ENCODE measurements at places on chromosomes 13 and 19.

DNA sequence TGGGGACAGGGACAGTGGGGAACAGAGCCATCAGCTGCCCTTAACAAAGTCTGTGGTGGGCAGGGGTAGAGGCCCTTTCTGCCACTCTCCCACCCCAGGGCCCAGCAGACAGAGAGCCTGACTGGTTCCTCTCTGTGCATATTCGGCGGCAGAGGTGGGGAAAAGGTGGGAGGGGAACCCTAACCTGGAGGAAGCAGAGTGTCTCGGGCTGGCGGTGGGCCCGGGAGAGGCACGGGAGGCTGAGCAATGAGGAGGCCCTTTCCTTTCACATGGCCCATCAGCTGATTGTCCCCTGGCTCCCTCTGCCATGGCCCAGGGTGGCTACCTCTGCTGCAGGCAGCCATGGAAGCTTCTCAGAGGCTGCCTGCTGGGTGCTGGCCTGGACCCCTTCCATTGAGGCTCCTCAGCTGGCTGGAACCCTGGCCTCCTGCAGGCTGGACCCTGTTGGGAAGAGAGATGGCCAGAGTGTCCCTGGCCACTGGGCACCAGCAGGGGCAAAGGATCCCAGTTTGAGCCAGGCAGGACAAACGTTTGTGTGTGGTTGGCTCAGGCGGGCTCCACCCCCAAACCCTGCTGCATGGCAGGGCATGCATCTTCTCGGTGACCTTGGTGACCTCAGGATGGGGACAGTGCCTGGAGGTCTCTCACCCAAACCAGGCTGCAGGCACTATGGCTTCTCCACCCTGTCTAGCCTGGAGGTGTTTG lies 202.8 kb upstream of the ZNF536 start:
- DNase-seq: no peak

- no peak for DNase-seq
These were observed 704.6 kb upstream of the PCDH9 start for GRCh38 chr13:67934617-67935330.

DNA sequence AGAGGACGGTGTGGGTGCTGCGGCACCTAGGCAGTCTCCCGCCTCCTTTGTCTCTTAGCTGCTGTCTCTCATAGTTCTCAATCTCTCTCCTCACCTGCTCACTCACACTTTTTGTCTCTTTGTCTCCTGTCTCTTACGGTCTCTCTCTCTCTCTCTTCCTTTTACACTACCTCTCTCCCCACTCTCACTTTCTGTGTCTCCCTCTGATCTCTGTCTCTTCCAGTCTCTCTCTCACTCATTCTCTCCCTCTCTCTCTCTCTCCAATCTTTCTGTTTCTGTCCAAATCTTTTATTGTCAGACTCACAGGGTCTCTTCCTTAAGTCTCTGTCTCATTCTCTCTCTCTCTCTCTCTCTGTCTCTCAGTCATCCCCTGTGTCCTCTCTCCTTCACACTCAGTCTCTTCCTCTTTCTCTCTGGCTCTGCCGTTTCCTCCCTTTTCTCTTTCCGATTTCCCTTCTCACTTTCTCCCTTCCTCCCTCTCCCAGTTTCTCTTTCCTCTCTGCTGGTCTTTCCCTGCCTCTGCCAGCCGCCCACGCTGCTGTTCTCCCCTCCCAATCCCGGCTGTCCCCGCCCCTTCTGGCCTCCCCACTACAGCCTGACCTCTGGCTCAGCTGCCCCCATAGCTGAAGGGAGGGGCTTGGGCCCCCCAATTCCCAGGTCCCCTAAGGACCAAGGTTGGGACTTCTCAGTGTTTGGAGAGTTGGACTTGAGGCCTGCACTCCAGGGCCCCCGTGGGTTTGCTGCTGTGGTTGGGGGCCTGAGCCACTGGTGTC lies at the start of gene PLEKHA4:
TSS of gene PLEKHA4 (minus strand) at position 504 of the 773 bp plus-strand sequence. CDS start 997 bp downstream, outside the sequence.
- DNase-seq: peak; percentile 84

DNA sequence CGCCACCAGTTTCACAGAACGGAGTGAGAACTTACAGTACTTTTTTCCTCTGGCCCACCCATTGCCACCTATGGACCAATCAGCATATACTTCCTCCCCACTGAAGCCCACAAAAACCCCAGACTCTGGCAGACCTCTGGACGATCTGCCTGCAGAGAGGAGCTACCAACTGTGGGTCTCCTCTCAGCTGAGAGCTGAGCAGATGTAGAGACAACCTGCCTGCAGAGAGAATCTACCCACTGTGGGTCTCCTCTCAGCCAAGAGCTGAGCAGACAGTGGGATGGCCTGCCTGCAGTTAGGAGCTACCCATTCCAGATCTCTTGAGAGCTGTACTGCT lies 69.7 kb downstream of the PIBF1 start:
- DNase-seq: no peak

DNA sequence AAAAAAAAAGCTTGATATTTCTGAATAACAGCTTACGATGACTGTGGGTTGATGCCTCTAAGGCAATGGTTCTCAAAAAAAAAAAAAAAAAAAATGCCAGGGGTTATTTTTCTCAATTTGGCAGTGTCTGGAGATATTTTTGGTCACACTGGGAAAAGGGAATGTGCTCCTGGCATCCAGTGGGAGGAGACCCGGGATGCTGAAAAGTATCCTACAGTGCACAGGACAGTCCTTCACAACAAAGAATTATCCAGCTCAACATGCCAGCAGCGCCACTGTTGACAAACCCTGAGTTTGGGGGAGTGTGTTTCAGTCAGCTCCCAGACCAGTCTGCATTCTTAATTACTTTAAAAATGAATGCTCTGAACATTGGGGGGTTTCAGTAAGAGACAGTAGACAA lies 54.5 kb downstream of the FLT3 start:
- no peak for DNase-seq

DNA sequence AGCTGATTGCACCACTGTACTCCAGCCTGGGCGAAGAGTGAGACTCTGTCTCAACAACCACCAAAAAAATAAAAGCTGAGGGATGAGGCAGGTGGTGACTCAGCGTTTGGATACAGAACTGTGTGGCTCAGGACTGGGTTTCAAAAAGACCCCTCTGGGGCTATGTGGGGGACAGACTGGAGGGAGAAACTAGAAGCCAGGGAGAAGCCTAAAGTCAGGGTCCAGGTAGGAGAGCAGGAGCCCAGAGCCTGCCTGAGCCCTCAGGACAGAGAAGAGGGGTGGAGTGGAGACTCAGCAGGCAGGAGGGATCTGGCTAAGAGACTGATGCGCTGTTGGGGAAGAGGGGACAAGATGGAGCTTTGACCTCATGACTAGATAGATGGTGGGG lies 1.8 kb upstream of the CD37 start:
- DNase-seq: no peak

DNA sequence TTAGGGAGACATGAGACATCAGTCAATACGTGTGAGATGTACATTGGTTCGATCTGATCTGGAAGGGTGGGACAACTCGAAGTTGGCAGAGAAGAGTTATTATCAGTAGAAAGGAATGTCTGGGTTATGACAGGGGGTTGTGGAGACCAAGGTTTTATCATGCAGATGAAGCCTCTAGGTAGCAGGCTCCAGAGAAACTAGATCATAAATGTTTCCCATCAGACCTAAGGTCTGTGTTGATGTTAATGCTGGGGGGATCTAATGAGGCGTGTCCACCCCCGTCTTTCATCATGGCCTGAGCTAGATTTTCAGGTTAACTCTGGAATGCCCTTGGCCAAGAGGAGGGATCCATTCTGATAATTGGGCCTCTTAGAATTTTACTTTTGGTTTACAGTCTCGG lies 187.0 kb upstream of the KL start:
- DNase-seq: no peak

GRCh38 chr19:56403261-56403660 lies 871 bp upstream of the ZNF583 start:
- DNase-seq: no peak

- no peak for DNase-seq
These were observed 2.0 kb downstream of the STXBP2 start for GRCh38 chr19:7638802-7639465.

- no peak for DNase-seq
These were observed 5.4 kb downstream of the UPF3A start for GRCh38 chr13:114286808-114287207.

DNA sequence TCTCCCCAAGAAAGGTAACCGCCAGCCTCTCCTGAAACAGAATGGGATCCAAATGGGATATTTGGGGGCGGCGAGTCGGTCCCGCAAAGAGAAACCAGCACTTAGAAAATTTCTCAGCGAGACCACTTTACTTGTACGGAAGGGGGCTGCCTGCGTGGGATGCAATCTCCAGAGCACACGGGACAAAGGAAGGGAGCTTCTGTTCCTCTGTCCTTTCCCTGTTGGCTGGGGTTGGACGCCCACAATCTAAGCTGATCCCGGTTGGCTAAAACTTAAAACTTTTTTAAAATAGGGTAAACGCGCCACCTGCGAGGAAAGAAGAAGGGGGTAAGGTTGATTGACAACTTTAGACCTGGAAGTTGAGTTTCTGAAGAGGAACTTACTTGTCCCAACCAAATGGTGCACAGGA lies 826 bp upstream of the BSG start:
- no peak for DNase-seq

DNA sequence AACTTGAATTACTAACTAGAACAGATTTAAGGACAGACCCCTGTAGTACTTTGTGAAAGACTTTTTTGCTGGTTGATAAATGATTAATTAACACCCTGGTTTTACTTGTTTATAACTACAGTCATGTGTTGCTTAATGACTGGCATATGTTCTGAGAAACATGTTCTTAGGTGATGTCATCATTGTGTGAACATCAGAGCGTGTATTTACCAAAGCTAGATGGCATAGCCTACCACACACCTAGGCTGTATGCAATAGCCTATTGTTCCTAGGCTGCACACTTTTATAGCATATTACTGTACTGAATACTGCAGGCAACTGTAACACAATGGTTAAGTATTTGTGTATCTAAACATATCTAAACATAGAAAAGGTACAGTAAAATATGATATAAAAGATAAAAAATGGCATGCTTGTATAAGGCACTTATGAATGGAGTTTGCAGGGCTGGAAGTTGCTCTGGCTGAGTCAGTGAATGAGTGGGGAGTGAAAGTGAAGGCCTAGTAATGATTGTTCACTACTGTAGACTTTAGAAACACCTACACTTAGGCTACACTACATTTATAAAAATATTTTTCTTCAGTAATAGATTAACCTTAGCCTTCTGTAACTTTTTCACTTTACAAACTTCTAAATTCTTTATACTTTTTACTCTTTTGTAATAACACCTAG lies 260.3 kb downstream of the KCNRG start:
- no peak for DNase-seq

- DNase-seq: no peak
These were observed 48.5 kb downstream of the NBEA start for GRCh38 chr13:34990399-34991214.

DNA sequence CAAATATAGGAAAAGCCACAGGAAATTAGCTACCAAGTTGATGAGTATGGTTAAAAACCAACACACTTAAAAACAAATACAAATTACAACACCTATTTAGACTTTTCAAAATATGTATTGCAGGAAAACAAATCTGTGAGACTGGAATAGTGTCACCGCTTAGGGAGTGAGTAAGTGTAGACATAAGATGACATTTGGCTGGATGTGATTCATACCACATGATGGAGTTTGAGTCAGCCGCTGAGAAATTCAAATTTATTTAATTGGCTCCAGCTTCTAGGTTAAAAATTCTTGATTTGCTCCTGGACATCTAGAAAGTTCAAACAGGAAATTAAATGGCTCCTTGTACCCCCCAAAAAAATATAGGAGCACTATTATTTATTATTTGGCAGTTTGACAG lies 531.7 kb downstream of the SLITRK1 start:
- no peak for DNase-seq

- no peak for DNase-seq
These were observed 82.2 kb downstream of the LACC1 start for GRCh38 chr13:43961909-43962308.

DNA sequence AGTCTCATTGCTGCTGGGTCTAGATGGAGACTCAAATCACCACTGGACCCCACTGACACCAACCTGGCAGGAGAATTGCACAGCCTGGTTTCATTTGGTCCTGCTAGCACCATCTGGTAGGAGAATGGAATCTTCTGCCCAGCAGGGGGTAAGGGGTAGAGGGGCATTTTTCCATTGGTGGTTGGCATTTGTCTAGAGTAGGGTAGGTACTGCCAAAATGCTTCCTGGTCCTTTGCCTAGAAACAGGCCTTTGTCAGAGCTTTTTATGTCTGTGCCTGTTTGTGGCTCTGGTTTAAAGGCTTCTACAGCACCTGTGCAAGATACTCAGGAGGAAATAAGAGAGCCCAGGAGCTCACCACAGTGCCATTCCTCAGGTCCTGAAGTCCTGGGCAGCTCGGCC lies 121.3 kb downstream of the KCTD12 start:
- DNase-seq: no peak

DNA sequence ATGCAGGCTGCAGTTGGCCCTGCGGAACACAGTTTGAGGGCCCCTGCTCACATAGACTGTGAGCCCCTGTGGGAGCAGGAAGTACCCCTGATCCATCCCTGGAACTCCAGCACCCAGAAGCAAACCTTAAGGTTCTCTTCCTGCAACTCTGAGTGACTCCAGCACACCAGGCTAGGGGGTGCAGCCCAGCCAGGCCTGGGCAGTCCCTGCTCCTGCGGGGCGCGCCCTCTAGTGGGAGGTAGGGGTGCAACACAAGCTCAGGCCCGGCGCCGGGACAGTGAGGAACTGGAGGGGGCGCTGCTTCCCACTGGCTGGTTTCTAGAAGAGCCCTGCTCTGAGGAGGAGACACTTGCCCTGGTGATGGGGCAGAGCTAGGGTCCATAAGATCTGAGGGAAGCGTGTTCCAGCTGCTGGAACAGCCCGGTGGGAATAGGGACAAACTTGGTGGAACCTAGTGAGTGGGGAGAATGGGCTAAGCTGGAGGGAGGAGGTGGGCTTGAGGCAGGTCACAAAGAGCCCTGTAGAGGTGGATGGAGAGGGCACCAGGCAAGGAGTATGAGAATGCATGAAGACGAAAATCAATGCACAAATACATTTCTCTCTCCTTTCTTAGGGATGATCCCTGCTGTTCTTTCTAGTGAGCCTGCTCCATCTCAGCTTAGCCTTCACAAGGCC lies 5.0 kb downstream of the ZSCAN5A start:
- DNase-seq: peak; percentile 54

DNA sequence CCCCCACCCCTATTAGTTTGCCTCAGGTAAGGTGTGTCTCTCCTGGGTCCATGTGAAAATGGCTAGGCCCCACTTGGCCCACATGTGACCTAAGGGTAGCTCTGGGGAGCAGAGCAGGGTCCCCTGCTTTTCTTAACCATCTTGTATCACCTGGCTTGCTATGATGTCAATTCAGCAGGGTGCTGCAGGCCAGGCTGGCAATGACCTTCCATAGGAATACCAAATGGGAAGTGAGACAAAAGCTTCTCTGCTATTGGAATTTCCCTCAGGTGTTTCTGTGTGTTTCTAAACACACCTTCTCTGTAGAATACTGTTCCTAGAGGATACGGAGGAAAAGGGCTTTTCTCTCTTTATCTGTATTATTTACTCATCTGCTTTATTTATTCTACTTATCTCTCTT lies 35.7 kb upstream of the DACH1 start:
- DNase-seq: no peak

DNA sequence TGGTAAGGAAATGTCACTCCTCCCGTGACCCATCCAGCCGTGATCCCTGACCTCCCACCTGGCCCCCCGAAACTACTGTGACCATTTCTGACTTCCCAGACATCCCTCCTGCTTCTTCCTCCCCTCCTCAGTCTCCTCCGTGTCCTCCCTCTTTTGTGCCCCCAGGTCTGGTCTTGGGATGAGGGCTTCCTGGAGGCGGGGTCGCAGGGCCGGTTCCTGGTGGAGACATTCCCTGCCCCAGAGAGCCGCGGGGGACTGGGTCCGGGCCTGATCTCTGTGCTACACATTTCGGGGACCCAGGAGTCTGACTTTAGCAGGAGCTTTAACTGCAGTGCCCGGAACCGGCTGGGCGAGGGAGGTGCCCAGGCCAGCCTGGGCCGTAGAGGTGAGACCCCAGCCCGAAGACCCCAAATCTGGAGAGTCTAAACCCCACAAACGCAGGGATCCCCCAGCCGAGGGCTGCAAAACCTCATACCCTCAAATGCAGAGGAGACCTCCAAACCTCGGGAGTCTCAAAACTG lies 5.0 kb downstream of the KIRREL2 start:
- no peak for DNase-seq

Measured in heart right ventricle (tissue), 16 donors.